Activated CD8-positive, alpha-beta memory T cell treated with anti-CD3 and anti-CD28 coated beads, Interleukin-2, amount 50 U/mL, for 48 hours (primary cell): ENCODE measurements at places on chromosomes 12 and 14.
A peak's percentile ranks its signal among the peaks of the same experiment; 100 is the strongest.

- no peak for DNase-seq
Observed at GRCh38 chr14:97395068-97395467, 597.9 kb downstream of the VRK1 start.

- DNase-seq = no peak
Observed at GRCh38 chr12:51907856-51908425, 637 bp downstream of the ACVRL1 start.

DNA sequence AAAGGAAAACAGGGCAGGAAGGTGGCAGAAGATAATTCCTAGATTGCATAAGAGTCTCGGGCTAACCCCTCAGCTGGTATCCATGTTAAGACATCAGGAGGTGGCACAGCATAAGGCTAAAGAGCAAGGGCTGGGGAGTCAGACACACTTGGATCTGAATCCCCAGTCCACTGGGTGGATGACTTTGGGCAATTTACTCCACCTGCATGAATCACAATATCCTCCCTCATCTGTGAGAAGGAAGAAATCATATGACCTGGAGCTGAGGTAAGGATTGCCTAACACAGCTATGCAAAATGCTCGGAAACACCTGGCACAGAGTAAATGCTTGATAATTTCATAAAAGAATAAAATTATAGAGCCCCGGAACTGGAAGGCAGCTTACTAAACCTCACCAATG lies 217.9 kb downstream of the PIK3C2G start:
- no peak for DNase-seq

DNA sequence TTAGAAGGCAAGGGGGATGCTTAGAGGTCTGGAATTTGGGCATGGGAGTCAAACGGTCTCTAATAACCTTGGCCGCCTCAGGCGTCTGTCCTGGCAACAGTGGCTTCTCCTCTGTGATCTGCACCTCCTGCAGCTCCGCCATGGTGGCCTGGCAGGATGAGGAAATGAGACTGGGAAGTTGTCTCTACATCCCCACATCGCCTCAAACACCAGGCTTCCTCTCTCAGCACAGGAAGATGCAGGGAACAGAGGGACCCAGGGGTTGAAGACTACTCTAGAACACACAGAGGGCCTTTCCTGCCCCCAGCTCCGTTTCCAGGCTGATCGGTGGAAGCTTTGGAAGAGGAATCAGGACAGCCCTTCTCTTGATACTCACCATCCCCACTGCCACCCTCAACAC lies 1.7 kb downstream of the NDRG2 start:
- no peak for DNase-seq

GRCh38 chr12:111756681-111757080 lies 10.1 kb upstream of the ALDH2 start:
- DNase-seq = no peak

DNA sequence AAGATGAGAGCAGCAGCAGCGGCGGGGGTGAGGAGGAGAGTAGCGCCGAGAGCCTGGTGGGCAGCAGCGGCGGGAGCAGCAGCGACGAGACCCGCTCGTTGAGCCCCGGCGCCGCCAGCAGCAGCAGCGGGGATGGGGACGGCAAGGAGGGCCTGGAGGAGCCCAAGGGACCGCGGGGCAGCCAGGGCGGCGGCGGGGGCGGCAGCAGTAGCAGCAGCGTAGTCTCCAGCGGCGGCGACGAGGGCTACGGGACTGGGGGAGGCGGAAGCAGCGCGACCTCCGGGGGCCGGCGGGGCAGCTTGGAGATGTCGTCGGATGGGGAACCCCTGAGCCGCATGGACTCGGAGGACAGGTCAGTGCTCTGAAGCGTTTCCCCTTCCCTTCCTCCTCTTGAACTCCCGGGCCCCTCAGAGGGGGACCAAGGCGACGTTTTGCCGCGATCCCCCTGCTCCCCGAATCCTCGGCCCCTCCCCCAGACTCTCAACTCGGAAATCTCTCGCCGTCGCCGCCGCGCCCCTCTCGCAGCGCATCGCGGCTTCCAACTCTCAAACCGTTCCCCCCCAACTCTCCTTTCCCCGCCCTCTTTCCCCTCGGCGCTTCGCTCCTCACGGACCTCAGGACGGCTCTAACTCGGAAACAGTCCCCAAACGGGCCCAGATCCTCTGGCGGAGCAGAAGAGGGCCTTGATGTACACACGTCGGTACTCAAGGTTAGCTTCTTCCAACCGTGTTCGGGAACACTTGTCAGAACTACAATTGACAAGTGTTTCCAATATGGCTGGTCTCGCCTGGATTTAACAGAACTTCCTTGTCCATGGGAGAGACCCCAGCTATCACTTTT lies 947 bp downstream of the AEBP2 start:
- peak; percentile 83 for DNase-seq

DNA sequence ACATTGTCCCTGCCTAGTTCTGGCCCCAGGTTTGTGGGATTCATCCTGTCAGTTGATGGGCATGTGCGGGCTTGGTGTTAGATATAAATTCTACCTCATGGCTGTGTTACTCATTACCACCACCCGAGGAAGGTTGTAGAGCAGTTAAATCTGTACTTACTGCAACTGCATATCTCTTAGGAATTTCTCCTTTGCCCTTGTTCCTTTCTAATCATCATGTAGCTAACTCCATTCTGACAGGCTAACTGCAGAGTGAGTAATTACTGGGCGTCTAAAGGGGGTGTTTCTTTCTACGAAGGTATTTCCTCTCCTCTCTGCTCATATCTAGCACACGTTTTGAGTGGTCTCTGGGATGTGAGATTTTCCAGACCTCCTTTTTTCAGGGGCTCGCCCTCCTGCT lies 1076.7 kb downstream of the TMTC2 start:
- no peak for DNase-seq

- no peak for DNase-seq
Observed at GRCh38 chr12:45779936-45780335, 50.4 kb downstream of the ARID2 start.

GRCh38 chr14:46840944-46841720 lies 189.6 kb upstream of the RPL10L start:
- DNase-seq = no peak

DNA sequence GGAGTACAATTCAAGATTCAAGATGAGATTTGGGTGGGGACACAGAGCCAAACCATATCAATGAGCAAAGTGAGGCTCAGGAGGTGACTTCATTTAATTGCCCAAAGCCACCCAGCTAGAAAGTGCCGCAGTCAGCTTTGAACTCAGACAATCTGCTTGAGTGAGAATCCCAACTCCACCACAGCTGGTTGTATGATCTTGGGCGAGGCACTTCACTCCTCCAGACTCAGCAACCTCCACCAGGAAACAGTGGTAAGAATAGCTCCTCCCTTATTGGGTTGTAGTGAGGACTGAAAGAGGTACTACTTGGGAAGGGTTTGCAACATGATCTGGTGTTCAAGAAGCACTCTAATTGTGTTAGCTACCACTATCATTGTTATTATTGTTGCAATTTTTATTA lies 129.2 kb upstream of the RFLNA start:
- no peak for DNase-seq

GRCh38 chr14:87196436-87196835 lies 796.5 kb downstream of the GALC start:
- no peak for DNase-seq

DNA sequence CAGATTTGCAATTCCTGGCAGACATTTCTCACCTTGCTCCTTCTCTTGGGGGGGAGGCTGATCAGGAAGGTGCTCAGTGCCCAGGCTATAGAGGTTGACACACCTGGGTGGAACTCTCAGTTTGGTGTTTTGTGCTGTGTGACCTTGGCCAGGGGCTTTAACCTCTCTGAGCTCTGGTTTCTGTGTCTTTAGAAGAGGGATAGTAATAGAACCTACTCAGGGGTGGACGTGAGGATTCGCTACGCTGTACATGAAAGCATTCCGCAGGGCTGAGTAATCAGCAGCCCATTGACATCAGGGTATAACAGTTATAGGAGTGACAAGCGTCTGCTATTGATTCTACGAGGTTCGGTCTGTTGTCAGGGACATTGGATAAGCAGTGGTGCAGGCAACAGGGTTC lies 98.1 kb downstream of the PHETA1 start:
- DNase-seq = no peak

DNA sequence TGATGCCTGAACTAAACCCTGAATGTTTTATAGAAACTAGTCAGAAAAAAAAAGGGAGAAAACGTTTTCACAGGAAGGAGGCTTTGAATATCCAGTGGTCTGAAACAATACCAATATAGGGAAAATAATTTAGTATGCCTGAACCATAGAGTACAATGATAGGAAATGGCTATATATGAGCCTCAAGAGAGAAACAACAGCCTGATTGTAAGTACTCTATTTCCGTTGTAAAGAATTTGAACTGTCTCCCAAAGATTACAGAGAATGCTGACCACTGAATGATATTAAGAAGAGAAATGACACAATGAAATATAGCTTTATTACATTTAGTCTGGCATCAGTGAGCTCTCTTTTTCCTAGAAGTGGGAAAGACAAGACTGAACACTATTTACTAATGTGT lies 5.5 kb upstream of the GABARAPL1 start:
- no peak for DNase-seq

DNA sequence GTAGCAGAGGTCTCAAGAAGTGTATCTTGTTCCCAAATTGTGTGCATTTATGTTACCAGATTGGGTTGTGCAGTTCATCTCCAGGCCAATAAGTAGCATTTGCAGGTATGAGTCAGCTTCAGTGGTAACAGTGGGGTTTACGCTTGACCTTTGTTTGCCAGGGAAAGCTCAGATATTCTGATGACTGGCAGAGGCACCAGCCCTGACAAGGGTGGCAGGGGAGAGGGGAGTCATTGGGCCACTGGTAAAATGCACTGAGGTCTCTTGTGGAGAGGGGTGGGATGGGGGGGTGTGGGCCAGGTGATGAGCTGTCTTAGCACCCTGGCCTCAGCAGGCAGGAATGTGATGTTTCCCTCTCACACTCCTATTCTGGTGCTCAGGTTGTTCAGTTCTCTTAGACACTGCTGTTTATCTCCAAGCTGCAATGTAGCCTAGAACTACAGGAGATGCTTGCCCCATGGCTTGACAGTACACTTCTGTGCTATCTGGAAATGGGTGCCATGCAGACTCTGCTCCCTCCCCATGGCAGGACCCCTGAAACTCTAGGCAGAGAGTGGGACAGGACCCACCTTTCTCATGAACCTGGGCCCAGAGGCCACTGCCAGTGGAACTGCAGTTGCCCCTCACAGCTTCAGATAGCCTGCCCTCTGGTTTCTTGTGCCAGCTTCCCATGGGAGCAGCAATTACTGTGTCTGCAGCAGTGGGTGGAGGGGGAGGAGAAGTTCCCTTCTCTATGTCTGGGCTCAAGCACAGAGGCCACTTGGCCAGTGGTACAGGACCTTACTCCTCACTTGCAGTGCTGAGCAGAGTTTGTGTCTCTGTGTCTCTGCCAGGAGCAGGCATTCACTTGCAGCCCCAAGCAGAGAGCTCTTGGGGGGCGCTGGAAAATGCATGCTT lies 31.9 kb downstream of the USP15 start:
- no peak for DNase-seq

DNA sequence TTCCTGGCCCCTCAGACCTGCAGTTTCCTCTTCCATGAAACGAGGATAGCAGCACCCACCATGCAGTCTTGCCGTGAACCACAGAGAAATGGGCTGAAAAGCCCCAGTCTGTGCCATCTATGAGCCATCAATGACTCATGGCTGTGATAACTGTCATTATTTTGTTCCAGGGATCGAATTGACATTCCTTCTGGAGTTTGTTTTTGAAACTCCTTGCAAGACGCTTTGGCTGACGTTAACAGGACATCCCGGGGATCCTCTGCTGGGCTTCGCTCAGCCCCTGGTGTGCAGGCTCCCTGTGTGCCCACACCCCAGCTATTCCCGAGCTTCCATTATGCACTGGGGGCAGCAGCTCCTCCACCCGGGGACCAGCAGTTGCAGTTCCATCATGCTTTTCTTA lies 33.8 kb downstream of the MMAB start:
- DNase-seq = no peak

- DNase-seq = no peak
Observed at GRCh38 chr12:13980538-13981295, 685 bp downstream of the GRIN2B start.

GRCh38 chr12:100717733-100718067 lies 76.9 kb upstream of the ANO4 start:
- DNase-seq = no peak

- DNase-seq = no peak
Observed at GRCh38 chr12:65648461-65648860, 175.8 kb upstream of the HMGA2 start.

GRCh38 chr14:82855912-82856391 lies 1322.3 kb upstream of the SEL1L start:
- DNase-seq = no peak

DNA sequence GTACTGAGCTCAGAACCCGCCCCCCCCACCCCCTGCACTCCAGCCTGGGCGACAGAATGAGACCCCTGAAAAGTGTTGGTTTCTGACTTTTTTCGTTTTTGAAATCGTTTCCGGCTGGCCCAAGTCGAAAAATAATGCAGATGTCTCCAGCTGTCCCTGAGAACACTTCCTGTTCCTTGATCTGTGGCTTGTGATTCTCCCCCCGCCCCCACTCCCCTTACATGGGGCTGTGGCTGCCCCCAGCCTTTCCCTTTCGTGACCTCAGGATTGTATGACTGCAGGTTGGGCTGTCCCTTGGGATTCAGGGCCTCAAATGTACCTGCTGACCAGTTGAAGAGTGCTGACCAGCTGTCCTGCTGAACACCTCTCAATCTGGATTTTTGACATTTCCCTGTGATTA lies 34.1 kb downstream of the NOC4L start:
- DNase-seq = no peak

DNA sequence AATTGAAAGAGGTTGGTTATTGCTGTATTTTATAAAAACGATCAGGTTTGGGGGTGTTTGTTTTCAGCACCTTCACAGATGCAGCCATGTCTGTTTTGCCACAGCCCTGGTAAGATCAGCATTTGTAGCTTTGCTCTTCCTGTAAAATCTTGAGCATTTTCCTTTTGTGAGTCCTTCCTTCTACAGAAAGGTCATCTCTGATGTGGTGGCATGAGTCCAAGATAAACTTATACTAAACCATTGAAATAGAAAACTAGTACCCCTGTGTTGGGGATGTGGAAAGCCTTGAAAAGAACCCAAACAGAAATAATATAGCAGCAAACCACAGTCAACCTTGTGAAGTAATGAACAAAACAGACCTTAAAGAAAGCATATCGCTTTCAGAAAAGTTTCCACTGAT lies 85.5 kb downstream of the TGFB3 start:
- DNase-seq = no peak

DNA sequence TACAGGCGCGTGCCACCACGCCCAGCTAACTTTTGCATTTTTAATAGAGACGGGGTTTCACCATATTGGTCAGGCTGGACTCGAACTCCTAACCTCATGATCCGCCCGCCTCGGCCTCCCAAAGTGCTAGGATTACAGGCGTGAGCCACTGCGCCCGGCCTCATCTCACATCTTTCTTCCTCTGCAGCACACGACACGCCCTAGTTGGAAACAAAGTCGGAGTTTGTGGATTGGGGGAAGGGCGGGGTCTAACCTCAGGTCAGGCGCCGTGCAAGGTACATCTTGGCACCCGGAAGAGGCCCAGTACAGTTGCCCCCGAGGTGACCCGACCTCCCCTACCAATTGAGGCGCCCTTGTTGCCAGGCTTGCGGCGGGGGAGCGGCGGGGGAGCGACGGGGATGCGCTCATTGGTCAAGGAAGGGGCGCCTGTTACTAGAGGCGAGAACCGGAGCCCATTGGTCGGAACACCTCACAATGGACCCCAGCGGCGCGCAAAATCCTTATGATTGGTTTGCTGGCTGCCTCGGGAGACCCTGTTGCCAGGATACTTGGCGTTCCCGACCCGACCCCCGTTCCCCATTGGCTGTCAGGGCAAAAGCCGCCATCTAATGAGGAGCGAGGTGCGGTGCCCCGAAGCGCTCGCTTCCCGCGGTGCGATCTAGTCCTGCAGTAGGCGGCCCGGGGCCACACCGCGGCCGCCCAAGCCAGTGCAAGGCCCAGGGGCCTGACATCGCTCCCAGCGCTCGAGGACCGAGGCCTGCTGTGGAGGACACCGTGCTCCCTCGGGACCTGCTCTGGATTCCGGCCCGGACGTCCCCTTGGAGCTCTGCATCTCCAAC lies at the start of gene REC8:
Gene REC8, plus strand, starts transcription at position 659 of the 839 bp plus-strand sequence. CDS start 473 bp downstream, outside the sequence.
- DNase-seq = peak; percentile 89
